ENCODE measurements at places on chromosomes 3 and 15.

GRCh38 chr3:183553334-183554026, 2.0 kb downstream of the KLHL6 start:
- DNase-seq: no peak

DNA sequence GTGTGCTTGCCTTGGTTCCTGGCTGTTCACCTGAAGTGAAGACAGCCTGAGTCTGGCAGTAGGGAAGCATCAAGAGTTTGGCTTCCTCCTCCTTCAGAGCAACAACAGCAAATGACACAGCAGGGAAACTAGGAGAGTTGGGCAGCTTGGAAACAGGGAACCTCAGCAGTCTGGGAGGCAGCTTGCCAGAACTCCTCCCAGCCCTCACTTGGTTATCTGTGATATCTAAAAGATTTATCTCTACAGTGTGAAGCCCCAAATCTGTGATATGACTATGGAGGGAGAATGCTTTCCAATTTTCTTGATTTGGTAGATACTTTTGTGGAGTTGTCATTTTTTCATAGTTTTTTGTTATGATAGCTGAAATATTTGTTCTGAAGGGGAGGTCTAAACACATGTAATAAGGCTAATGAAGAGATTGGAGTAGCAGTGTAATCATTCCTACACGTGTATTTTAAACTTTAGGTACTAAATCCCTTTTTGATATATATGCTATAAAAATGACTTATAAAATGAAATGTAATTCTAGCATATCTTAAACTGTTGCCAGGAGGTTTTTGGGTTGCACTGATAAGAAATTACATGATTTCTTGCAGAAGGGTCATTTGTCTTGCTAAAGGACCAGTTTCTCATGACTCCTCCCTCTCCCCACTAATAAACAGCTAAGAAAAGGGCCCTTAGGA, 20.8 kb downstream of the UBE2E1 start:
- no peak for DNase-seq

- DNase-seq: no peak
These were observed 63.0 kb downstream of the VPS8 start for GRCh38 chr3:184874709-184875644.

DNA sequence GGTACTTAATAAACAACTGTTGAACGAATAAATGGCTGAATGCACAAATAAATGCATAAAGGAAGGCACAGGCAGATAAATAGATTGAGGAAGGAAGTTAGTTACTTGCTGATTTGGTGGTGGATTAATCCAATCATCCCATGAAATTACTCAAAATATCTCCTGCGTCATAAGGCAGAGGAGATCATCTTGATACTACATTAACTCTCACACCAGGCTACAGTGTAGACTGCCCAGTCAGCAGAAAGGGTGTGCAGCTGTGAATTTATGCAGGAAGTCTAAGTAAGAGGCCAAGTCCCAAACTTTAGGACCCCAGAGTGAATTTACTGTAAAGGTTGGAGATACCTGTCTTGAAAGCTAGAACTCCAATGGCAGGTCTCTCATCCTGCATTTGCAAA, 38.6 kb downstream of the PRICKLE2 start:
- DNase-seq: no peak

DNA sequence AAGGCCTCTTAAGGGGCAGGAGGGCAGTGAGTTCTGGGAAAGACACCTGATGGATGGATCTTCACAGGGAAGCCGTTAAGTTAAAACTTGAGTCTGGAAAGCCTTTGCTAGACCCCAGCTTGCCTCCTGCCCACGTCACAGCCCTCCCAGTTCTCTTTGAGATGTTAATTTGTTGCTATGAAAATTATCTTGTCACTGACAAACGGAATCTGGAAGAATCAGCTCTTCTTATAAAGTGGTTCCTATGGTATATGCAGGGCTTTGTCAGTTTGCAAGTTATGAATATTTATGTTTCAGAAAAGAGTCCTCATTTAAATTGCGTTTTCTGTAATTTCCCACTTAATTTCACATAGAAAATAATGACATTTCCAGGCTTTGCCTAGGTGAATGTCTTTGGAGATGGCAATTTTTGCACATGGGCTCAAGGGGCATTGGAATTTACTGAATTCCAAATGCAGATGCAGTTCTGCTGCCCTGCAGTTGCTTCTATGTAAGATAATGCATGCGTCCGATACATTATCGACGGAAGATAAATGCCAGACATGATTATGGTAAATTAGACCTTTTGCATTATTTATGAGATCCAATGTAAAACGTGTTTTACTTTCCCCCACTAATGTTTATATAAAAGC, 74.1 kb downstream of the CACNA2D3 start:
- DNase-seq: no peak

GRCh38 chr15:69015591-69015990, 1.1 kb downstream of the NOX5 start:
- no peak for DNase-seq

DNA sequence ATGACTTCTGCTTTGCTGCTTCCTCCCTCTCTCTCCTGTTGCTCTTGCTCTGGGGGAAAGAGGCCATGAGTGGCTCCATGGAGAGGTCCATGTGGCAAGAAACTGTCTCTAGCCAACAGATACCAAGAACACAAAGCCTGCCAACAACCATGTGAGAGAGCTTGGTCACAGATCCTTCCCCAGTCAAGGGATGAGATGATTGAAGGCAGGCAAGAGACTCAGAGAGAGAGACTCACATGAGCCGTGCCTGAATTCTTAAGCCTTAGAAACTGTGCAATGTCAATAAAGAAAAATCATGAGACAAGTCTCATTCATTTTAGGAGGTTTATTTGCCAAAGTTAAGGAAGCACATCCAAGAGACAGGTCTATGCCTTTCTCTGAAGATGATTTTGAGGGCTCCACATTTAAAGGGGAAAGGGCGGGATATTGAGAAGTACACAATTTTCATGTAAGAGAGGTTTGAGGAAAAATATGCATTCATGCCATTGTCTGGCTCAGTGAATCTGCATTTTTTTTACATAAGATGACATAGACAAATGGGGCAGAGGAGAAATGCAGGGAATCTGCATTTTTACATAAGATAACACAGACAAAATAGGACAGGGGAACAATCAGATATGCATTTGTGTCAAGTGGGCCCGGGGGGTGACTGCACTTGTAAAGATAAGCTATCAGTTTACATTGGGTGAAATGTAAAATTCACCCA, 59.5 kb upstream of the SUCLG2 start:
- no peak for DNase-seq

DNA sequence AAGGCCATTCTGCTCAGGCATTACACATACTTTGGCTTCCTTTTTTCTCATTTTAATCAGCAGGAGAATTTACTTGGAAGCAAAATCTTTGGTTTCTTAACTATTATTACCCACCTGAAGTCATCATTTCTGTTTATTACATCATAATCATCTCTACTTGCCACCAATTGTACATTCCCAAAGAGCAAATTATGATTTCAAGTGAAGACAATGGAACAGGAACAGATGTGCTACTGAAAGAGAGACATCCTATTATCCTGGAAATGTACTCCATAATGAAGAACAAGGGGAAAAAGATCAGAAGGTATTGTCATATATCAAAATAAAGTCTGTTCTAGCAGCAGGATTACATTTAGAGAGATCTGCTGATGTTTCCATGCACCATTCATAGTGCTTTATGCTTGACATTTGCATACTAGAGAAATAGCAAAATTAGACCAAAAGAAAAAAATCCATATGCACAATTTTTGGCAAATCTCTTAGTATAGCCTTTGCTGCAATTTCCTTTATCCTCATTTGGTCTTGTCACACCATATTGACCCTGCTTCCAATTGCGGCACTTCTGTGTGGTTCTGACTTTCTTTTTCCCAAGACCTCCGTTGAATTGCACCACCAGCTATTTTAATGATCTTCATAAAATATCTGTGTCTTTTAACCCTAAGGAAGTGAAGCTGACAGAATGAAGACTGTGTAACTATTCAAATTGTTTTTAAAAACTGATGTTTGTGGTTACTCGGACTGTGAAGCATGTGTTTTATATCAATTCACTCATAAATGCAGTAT, 683.8 kb downstream of the ZNF385D start:
- no peak for DNase-seq

Measured in stimulated activated CD4-positive, alpha-beta T cell treated with anti-CD3 and anti-CD28 coated beads, Interleukin-1b, Interleukin-23, amount 100 ng/mL, for 1 hour (primary cell).